Suppressor macrophage treated with lipopolysaccharide for 4 hours (primary cell): ENCODE measurements at places on chromosomes 16 and 17.

DNA sequence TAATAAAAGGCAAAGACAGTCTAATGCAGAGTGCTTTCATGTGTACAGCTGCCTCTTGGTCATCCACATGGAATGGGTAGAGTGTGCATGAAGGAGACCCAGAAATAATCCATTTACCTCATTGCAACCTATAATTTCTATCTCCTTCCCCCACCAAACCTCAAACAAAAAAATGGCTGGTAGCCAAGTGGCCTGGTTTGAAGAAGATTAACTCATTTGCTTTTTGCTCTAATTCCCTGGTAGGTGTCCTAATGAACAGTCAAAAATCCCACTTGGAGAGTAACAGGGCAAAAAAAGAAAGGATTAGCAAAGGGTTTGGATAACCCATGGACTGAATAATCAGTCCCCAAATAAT lies 13.0 kb upstream of the LYRM9 start:
- DNase-seq = no peak

GRCh38 chr17:67506966-67507365 lies 129.9 kb downstream of the PITPNC1 start:
- DNase-seq = no peak

DNA sequence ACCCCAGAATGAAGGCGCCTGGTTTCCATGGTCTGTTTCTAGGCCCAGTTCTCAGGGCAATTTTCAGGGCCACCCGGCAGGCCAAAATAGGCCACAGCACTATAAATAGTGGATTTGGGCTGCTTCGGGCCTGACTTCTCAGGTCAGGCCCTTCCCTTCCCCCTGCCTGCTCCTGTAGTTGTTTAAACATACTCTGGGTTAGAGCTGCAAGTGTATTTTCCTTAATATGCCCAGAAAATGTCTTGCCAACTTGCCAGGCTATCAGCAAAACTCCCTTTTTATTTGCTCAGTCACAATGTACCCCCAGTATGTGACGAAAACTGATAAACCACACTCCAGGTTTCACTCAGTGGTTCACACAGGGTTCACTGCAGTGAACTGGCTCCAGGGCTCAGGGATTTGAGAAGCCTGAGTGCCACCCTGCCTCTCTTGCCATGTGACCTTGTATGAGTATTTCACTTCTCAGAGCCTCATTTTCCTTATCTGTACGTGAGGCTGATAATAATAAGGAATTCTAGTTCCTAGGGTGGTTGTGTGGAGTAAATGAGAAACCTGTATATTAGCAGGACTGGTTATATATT lies 76.5 kb downstream of the GPRC5B start:
- no peak for DNase-seq

DNA sequence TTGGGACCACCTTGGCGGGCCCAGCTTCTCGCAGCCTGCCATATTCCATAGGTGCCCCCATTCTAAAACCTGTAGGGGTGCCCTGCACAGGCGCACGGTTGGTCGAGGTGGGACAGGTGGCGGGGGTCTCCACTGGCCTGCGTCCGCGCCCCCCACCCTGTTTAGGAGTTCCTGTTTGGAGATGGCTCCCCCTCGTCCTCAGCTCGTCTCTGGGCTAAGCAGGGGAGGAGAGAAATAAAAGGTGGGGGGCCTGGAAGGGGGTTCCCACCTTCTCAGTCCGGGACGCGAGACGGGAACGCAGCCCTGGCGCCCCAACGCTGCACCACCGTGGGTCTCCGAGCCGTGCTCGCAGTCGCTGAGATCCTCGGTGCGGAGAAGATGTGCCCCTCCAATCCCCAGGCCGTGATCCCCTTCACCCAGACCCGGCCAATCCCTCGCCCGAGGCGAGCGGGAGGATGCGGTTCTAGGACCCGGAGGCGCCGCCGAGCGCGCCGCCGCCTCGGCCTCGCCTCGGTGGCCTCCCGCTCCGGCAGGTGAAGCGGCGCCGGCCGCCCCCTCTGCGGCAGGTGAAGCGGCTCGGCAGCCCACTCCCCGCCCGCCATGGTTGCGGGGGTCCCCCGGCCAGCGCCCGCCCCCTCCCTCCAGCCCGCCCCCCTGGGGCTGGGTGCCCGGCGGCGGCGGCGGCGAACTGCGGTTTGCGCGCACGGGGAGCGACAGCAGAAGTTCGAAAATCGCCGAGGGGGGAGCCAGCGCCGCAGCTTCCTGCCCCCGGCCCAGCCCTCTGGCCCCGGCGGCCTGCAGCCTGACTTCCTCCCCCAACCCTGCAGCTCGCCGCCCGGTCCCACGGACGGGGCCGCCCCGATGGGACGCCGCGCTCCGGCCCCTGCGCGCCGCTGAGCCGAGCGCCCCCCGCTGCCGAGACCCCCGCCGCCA lies at the start of gene FMNL1:
Gene FMNL1, plus strand, starts transcription at position 805 of the 933 bp plus-strand sequence. CDS start 240 bp downstream, outside the sequence.
- peak; percentile 77 for DNase-seq

- DNase-seq = no peak
These were observed 105.0 kb upstream of the MON1B start for GRCh38 chr16:77085981-77086380.

DNA sequence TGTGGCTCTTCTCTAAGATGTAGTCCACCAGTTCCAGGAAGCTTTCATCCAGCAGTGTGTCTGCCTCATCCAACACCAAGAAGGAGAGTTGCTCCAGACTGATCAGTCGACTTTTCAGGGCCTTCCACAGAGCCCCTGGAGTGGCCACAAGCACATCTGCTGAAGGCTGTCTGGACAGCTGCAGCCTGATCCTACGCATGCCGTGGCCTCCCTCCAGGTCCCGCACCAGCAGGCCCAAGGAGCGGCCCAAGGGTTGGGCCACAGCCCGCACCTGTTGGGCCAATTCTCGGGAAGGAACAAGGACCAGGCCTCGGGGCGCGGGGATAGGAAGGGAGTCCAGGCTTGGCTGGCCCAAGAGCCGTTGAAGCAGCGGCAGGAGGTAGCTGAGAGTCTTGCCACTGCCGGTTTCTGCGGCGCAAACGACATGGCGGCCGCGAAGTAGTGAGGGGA lies 729 bp downstream of the DDX28 start:
- no peak for DNase-seq
